ENCODE measurements at places on chromosomes 1 and 21.

- DNase-seq: no peak
Measured at GRCh38 chr1:156012051-156012817, 8.5 kb downstream of the SSR2 start.

GRCh38 chr1:65368403-65368802 lies 52.1 kb upstream of the LEPR start:
- DNase-seq: no peak

DNA sequence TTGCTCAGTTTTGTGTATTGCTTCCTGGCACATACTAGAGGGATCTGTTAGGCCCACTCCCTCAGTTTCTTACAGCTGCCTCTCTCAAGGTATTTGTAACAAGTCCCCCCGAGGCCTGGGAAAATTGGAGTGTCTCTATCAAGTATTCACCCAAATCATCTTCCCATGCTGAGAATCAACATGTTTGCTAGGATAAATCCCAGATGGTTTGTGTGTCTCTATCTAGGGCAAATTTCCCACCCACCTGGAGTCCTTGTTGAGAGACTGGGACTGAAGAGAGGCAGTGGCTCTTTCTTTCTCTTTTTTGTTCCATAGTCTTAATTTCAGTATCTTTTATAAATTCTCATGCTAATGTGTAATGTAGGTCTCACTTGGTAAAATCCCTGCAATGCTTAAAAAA lies 58.0 kb downstream of the OLFM3 start:
- no peak for DNase-seq

GRCh38 chr1:50275566-50275965 lies 147.7 kb downstream of the DMRTA2 start:
- DNase-seq: no peak

- DNase-seq: peak; percentile 72
Measured at GRCh38 chr1:222634180-222635013, 16.5 kb downstream of the MIA3 start.

GRCh38 chr1:64839261-64839660 lies 94.4 kb downstream of the RAVER2 start:
- no peak for DNase-seq

- DNase-seq: no peak
Measured at GRCh38 chr21:39388811-39389155, 39.9 kb upstream of the HMGN1 start.

DNA sequence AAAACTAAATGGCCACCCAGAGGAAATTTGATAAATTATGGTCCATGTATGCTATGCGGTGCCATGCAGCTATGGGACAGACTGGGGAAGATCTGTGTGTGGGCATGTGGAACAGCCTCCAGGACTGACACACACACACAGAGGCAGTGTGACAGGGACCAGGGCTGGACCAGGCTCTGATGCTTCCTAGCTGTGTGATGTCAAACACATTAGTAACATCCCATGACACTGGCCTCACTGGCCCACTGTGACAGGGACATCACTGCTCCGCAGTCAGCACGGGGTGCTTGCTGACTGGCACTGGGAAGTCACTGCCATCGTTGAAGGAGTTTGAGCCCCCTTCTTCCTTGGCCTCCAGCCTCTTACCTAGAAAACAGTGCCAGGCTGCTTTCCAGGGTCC lies 13.9 kb downstream of the RAP1GAP start:
- DNase-seq: no peak

DNA sequence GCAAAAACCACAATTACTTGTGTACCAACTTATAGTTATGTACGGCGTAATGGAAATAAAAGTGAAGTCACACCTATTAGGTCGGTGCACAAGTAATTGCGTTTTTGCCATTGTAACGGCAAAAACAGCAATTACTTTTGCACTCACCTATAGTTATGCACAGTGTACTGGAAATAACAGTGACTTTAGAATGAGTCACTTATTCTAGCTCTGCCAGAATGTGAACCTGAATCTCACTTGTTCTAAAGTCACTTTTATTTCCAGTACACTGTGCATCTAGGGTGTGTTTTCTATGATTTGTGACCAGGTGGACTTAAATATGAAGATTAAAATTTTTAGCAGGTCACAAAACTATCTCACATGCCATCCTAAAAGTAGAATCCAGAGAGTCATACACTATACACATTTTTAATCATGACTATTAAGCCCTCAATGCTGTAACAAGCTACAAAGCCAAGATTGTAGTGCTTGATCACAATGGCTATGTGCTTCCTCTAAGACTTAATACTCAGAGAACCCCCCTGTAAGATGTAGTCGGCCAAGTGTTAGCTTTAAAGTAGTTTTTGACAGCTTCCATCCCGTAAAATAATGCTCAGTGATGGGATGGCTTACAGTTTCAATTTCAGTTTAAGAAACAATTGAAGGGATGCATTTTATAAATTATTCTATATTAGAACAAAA lies 218.8 kb downstream of the NEGR1 start:
- no peak for DNase-seq

- no peak for DNase-seq
Measured at GRCh38 chr1:153345187-153346076, 3.2 kb downstream of the PGLYRP4 start.

GRCh38 chr1:33460144-33460543 lies 12.3 kb upstream of the ZSCAN20 start:
- DNase-seq: no peak

DNA sequence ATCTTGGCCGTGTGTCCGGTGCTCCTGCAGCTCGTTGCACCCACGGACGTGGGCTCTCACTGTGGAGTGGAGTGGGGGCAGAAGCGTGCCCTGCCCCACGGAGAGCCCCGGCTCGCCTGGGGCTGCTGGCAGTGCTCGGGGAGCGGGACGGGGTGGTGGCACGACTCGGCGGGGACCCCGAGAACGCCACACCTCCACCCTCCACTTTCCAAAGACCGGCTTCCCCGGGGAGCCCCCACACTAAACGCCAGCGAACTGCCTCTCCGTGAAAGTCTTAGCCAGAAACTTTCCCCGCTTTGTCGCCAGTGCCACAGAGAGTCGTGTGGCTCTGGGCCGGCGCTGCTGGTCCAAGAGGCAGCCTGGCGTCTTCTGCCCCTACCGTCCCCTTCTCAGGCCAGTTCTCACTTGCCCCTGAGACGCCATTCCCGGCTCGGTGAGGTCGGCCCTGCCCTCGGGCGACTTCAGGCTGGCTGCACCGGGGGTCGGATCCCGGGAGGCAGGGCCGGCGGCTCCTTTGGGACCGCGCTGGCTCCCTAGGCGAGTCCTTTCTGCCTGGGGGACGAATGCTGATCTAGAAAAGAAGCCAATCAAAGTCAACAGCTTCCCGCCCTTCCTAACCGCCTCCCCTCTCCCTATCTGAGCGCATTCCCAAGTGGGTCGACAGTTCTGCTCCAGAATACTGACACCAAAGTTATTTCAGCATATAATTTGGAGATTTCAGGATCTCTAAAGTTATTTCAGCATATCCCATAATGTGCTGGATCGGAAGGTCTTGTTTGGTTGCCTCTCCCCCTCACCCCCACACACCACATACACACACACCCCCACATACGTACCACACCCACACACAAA lies 2.6 kb upstream of the SAMD13 start:
- no peak for DNase-seq

DNA sequence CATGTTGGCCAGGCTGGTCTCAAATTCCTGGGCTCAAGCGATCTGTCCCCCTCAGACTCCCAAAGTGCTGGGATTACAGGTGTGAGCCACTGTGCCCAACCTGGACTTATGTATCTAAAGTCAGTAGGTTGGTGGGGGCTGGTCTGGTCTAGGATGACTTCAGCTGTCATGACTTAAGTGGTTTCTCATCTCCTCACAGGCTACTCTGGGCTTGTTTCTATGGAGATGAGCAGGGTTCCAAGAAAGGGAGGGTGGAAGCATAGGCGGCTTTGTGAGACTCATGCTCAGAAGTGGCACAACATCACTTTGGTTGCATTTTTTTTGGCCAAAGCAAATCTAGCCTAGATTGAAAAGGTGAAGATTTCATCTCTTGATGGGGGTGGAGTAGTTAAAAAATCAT lies 115.9 kb upstream of the IVNS1ABP start:
- DNase-seq: no peak

GRCh38 chr1:101240041-101240430 lies 3.2 kb downstream of the S1PR1 start:
- DNase-seq: no peak

DNA sequence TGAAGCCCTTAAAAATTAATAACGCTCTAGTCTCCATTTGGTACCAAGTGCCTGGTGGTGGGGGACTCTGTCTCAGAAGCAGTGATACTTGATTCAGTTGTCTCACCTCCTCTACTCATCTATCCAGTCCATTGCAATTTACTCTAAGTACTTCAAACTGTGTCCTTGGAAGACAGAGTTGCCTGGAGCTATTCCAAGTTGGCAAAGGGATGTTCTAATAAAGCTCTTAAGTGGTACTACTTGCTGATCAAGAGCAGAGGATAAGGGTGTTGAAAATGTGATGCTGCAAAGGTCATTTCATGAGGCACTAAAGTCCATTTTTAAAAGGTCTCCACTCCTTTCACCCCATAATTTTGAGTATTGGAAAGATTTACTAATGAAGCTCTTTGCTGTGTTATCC lies 142.2 kb downstream of the NFIA start:
- no peak for DNase-seq

DNA sequence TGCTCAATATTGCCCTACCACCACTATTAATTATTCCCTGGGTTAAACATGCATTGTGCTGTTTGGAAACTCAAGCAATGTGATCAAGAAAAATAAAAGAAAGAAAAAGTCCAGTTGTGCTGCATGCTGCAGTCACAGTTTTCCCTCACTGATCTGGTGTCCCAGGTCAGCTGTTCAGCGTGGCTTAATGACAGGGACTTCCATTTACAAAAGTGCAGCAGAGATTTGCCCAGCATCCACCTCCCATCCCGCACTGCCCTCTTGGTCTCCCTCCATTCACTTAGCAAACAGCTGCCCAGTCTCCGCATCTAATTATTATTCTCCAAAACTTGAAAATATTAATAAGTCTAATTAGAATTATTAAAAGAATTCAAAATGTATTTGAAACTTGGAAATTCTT lies 2.0 kb upstream of the OR2T4 start:
- DNase-seq: no peak

GRCh38 chr21:40227096-40227495 lies 359.9 kb downstream of the PCP4 start:
- no peak for DNase-seq

- peak; percentile 51 for DNase-seq
Measured at GRCh38 chr1:67479146-67479891, 49.1 kb upstream of the SERBP1 start.

DNA sequence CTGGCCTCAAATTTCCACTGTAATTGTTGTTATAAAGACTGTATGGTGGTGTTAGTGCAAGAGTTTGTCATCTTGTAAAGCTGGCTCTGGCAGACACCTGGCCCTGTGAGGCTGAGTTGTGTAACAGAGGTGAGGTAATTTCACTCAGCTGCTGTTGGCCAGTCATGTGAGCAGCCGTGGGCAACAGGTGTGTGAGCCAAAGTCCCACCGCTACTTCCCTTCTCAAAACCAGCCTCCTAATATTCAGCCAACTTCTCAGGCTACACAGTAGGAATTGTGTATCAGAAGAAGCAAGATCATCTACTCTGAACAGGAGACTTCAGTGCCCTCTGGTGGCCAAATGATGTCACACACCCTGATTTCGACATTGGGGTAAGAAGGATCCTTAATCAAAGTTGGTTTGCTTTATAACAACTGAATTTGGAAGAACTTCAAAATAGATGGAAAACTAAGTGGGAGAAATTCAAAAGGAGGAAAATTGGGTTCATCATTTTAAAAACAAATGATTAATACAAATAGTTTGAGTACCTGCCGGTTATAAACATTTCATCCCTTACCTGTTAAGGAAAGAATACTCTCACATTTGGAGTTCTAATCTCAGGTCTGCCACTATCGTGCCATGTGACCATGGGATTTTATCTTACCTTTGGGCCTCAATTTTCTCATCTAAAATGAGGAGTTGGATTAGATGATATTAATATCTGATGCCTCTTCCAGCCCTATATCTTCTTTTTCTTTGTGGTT lies 2.6 kb upstream of the CREG1 start:
- peak; percentile 51 for DNase-seq

DNA sequence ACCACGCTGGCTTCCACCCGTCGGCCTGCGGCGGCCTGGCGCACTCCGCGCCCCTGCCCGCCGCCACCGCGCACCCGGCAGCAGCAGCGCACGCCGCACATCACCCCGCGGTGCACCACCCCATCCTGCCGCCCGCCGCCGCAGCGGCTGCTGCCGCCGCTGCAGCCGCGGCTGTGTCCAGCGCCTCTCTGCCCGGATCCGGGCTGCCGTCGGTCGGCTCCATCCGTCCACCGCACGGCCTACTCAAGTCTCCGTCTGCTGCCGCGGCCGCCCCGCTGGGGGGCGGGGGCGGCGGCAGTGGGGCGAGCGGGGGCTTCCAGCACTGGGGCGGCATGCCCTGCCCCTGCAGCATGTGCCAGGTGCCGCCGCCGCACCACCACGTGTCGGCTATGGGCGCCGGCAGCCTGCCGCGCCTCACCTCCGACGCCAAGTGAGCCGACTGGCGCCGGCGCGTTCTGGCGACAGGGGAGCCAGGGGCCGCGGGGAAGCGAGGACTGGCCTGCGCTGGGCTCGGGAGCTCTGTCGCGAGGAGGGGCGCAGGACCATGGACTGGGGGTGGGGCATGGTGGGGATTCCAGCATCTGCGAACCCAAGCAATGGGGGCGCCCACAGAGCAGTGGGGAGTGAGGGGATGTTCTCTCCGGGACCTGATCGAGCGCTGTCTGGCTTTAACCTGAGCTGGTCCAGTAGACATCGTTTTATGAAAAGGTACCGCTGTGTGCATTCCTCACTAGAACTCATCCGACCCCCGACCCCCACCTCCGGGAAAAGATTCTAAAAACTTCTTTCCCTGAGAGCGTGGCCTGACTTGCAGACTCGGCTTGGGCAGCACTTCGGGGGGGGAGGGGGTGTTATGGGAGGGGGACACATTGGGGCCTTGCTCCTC lies 1.9 kb downstream of the OLIG2 start:
- DNase-seq: no peak

DNA sequence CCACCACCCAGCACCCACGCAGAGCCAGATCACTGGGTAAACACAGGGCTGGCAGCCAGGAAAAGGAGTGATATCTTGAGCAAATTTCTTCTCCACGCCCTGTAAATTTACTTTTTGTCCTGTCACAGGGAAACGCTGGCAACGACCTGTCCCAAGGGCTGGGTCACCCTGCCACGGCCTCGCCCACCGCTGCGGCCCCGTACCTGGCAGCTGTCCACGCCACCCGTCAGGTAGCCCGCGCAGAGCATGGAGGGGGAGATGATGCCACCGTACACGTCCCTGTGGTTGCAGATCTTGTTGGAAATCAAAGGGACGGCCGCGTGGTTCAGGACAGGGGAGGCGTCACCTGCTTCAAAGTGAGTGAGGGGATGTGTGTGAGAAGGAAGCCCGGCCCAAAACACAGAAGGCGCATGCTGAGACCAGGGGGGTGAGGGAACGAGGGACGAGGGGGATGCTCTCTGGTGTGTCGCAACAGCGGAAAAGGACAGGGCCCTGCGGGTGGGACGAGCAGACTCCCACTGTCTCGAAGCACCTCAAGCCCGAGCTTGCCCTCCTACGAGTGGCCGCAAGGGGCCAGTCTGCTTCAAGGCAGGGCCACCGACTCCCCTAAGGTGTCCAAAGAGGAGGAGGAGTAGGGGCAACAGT lies 10.1 kb upstream of the TFF1 start:
- DNase-seq: no peak

DNA sequence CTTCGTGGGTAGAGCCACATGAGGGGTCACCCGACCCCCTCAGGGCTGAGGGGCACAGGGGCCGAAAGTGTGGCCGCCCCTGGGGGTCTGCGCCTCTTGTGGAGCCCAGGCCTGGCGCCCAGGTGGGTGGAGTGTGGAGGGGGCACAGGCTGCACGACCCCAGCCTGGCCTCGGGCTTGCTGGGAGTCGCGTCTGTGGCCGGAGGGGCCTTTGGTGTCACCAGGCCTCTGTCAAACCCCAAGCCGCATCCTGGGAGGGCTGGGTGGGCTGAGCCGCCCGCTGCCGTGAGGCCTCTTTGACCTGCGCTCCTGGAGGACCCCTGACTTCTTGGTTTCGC lies 60.7 kb downstream of the FAAP20 start:
- no peak for DNase-seq

All from kidney glomerular epithelial cell (primary cell).